ENCODE measurements at places on chromosomes 11 and 22.
A peak's percentile ranks its signal among the peaks of the same experiment; 100 is the strongest.

- no peak for DNase-seq
Observed at GRCh38 chr11:6625156-6625831, 6.1 kb upstream of the TPP1 start.

DNA sequence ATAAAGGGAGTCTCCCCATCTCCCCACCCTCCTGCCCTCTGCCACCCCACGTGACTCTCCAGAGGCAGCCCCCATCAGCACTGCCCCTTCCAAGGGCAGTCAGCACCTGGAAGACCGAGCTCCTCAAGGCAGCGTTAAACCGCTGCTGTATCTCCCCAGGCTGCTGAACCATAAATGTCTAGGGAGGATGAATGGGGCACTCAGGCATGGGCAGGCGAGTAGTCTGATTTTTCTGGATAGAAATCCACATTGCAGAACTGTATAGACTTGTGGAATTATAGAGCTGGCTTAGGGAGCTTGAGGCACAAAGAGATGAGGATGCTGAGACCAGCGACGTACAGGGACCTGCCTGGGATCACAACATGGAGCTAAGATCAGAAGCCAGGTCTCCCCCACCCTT is 199.6 kb downstream of the CEP164 start:
- DNase-seq = no peak

GRCh38 chr22:29701155-29701999 is 18.4 kb upstream of the CABP7 start:
- peak; percentile 62 for DNase-seq

DNA sequence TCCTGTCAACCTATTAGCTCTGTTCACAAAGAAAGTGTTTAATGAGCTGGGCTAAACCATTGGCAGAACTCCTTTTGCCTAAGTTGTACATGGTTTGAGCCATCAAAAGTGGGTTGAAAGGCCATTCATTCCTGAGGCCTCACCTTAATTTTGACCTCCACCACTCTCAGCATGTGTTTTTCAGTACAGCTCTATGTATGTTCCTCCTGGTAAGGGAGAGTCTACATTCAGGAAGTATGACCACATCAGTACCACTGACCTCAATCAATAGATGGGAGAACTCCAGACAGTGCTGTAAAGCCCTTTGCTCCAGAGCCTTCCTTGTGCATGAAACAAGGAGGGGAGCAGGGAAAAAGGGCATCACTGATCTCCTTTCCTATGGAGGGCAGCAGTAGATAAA is 87.8 kb upstream of the CARD18 start:
- no peak for DNase-seq

DNA sequence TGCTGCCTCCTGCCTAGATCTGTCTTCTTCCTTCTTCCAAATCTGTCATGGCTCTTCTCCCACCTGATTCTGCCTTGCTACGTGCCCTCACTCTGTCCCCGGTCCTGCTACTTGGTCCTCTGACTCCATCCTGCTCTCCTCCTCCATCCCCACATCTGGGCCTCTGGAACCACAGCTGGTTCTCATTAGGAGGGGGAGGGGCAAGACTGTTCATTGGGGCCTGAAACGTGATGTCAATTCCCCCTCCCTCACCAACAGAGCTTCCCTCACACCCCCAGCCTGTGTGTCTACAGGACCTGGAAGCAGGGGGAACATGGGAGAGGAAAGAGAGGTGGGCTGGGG is 9.1 kb downstream of the DCHS1 start:
- no peak for DNase-seq

DNA sequence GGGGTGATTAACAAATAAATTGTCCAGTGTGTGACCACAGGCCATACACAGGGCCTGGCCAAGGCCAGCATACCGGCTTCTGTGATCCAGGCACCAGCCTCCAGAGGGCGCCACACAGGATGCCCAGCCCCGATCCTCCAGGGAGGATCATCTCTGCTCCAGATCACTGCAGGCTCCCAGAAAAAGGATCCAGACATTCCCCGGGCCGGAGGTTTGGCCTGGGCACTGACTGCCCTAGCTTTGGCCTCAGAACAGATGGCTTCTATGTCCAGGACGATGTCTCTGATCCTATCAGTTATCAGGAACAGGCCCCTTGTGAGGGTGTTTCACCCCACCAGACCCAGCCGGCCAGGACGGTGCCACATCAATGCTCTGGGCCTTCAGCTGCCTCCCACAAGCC is 74.5 kb upstream of the LMO1 start:
- peak; percentile 11 for DNase-seq

- DNase-seq = no peak
Observed at GRCh38 chr11:7514099-7514591, 346 bp downstream of the PPFIBP2 start.

DNA sequence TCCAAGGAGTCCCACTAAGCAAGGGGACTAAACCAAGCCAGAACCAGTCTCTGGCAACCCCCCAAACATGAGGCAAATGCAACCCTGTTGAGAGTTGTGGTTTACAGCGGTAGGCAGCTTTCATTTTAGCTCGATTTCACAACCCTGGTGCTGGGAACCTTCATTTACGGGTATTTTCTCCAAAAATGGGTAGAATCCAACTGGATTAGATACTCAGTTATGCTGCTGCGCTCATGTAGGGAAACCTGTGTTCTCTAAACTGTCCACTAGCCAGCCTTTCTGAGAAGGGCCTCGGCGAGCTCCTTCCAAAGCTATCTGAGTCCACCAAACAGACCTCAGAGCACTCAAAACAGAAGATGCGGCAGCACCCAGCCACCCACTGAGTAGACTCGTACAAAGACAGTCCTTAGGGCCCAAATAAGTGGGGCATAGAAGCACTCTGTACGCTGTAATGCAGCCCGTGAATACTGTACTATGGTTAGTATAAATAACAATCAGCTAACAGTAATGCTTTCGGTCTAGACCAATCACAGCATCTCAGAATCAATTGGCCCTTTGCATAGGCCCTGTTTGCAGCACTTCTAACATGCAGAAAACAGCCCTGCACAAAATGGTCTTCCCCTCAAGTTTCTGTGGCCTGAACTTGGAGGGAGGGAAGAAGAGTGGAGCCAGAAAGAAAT is 104.7 kb downstream of the ETS1 start:
- DNase-seq = no peak

DNA sequence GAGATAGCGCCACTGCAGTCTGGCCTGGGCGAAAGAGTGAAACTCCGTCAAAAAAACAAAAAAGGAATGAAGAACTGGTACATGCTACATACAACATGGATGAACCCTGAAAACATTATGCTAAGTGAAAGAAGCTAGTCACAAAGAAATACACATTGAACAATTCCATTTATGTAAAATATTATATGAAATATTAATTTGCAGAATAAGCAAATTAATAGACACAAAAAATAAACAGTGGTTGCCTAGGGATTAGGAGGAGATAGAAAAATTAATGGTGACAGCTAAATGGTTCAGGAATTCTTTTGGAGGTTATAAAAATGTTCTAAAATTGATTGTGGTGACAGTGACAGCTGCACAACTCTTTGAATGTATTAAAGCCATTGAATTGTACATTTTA is 14.7 kb downstream of the PRDM10 start:
- no peak for DNase-seq

- DNase-seq = no peak
Observed at GRCh38 chr22:23511627-23512347, 68.3 kb downstream of the IGLL1 start.

All from NCI-H2029 (cell line).